ENCODE measurements at places on chromosomes 3 and 15.

DNA sequence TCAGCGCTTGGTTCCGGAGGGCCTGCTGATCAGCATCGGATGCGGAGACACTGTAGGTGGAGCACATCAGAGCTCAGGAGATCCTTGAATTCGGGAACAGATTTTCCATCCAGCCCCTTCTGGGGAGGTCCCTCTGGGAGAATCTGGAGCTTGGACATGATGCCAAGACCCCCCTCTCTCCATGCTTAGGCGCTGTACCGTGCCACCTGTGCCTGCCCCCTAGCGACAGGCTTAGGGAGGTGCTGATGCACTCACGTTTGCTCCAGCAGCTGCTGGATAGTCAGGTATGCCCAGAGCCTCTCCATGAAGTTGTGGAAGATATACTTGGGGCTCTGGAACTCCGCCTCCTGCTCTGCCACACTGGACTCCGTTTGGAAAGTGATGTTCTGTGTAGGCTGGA is 9.7 kb downstream of the ITIH4 start:
- DNase-seq: no peak

GRCh38 chr3:66303491-66303901 is 82.7 kb downstream of the SLC25A26 start:
- no peak for DNase-seq

DNA sequence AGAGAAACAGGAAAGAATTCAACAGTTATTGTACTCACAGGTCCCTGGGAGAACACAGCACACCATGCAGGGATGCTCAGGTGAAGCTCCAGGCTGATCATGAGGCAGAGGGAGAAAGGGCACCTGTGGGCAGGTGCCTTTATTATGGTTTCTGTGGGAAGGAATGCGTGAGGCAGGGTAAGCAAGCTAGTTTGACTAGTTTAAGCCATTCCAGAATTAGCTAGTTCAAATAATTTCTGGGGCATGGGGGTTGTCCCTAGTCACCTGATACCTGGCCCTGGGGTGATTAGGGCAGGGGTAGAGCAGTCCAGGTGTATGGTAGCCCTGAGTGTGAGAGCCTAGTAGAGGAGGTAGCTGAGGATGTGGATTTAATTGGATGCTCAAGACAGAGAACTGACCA is 47.9 kb upstream of the DCLK3 start:
- no peak for DNase-seq

DNA sequence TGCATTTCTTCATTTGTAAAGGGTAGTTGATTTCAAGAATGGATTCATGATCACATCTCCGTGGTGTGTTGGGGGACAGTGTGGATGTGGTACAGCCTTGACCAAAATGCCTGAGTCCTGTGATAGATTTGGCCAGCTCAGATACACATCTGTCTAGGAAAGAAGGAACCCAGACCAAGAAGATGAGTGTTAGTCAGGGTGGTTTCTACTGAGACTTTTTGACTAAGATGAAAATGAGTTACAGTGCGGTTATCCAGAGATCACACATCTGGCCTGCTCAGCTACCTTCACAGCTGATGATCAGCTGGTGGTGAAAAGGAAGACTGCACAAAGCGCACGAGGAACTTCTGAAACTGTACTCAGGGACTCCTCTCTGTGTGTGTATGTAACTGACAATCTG is 68.0 kb downstream of the FNDC3B start:
- DNase-seq: no peak

DNA sequence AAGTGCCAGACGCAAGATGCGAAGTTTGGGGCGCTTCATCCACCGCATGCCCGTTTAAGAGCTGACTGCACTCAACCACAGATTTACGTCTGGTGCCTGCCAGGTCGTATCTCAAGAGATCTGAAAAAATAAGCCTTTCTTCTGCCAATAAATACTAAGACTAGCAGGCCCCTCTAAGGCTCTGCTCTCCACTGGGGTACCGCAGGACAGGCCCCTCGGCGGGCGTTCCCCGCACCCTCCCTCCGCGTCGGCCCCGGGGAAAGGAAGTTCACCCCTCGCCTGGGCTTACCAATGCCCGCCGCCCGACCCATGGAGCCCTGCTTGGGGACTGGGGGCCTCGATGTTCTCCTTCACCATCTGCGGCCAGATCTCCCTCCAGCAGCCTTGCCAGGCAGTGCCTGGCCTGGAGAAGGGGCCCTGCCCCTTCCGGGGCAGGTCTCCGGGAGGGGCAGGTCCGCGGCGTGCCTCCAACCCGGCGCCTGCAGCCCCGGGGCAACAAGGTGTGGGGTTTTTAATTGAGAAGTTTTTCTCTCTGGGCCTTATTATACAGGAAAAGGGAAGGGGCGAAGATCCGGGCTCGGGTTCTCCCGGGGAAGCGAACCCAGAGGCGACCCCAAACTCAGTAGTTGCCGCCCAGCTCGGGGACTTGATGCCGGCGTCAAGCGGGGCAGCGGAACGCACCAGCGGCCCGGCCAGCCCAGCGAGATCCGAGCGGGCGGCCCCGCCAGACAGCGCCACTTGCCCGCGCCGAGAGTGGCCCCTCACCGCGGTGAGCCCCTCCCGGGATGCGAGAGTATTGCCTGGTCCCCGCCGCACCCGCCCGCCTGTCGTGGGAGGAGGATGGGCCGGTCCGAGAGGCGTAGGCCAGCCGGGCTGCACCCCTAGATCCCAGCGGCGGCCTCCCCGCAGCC is 735 bp downstream of the GOLGA8B start:
- DNase-seq: no peak

- DNase-seq: no peak
These were observed 39.2 kb downstream of the RAB27A start for GRCh38 chr15:55250392-55250791.

- DNase-seq: no peak
These were observed 2.9 kb downstream of the CBLB start for GRCh38 chr3:105865867-105866350.

GRCh38 chr15:29867241-29868000 is 45.2 kb upstream of the TJP1 start:
- DNase-seq: no peak

DNA sequence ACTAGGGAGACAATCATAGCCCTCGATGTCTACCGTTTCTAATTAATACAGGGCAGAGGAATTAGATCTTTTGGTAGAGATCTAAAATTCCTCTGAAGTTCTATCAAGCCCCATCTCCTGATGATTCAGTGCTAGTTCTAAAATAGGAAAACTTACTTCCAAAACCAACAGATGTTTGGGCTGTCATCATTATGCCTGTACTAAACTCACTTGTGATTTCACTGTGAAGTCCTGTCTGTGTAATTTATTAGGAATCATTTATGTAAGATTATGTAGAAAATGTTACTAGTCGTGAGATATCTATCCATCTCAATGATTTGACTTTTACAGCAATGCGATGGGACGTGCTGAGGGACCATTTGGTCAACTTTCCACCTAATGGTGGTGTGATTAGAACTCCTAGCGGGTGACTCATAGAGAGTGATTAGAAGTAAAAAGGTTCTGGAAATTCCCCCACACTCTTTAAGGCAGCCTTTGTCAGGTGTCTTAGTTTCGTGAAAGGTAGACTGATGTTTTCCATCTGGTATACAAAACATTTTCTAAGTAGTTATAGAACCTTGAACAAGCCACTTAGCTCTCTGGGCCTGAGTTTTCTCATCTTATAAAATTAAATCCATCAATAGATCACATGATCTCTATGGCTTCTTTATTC is 34.2 kb downstream of the LIPC start:
- no peak for DNase-seq

GRCh38 chr15:55195996-55196395 is 745 bp downstream of the RSL24D1 start:
- DNase-seq: no peak

Data from hindlimb muscle (tissue), 1 donor.